ENCODE measurements at places on chromosomes 2 and 18. TPM values are rescaled to one million over a fixed set of nuclear protein-coding genes. Genes with fewer than 3 reads are reported as not detected.

The SERPINB3 gene
- total RNA-seq: not detected

The SLC11A1 gene
- total RNA-seq: 0.19 TPM

The CIB4 gene
- not detected for total RNA-seq

The GPR155 gene
- 3.1 TPM for total RNA-seq

The PSMD14 gene
- 113 TPM for total RNA-seq

Data from activated CD4-positive, alpha-beta T cell treated with anti-CD3 and anti-CD28 coated beads, Interleukin-2, amount 10 ng/mL, durations not matched to agents 24 days and 14 days (primary cell).